Left ventricle myocardium inferior (tissue), 1 donor: ENCODE measurements at places on chromosomes 3 and 15. TPM values are rescaled to one million over a fixed set of nuclear protein-coding genes. Genes with fewer than 3 reads are reported as not detected.

GRCh38 chr15:98794211-98794610 is 145.9 kb downstream of the IGF1R start:
- no peak for DNase-seq

GRCh38 chr15:81948751-81949150 is 97.1 kb downstream of the MEX3B start:
- no peak for DNase-seq

DNA sequence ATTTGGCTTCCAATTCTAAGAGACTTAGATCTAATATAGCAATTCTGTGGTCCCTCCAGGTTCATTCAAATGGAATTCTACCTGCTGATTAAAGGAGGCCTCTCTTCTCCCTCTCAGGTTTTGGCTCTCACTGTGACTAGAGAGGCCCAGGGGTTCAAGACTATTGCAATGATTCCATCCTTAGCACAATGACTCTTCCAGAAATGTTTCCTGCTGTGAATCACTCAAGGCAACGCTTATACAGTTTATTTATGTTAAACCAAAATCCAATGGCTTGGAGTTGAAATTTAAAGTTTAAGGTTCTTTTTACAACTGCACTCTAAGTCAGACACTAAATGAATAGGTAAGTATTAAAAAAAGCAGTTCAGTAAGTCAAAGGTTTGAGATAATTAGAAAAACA is 39.9 kb downstream of the IFT57 start:
- no peak for DNase-seq

The DUOXA2 gene
- total RNA-seq: not detected

DNA sequence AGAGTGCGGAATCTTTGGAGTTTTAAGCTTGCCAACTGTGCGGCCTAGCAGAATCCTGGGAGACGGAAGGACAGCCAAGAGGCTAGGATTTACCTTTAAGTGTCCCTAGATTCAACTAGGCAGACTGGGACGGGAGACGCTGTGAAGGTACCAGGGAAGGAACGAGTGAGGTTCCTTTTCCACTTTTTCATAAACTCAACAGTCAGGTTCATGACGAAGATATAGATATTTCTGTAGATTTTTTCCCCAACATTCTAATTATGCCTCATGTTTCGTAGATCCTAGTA is 564 bp upstream of the GABPB1 start:
- no peak for DNase-seq

The TRIM59 gene
- total RNA-seq: 0.77 TPM

DNA sequence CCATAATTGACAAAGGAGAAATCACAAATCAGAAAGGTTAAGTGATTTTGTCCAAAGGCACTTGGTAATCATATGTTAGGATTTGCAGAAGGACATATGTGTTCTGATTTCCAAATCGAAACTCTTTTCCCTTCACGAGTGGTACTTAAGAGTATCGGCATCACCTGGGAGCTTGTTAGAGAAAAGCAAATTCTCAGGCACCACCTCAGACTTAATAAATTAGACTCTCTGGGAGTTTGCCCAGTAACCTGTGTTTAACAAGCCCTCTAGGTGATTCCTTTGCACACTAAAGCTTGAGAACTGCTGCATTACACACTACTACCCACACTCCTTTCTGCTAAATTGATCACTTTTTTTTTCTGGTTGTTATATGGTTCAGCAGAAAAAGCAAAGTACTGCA is 116.2 kb downstream of the SERPINI1 start:
- no peak for DNase-seq

DNA sequence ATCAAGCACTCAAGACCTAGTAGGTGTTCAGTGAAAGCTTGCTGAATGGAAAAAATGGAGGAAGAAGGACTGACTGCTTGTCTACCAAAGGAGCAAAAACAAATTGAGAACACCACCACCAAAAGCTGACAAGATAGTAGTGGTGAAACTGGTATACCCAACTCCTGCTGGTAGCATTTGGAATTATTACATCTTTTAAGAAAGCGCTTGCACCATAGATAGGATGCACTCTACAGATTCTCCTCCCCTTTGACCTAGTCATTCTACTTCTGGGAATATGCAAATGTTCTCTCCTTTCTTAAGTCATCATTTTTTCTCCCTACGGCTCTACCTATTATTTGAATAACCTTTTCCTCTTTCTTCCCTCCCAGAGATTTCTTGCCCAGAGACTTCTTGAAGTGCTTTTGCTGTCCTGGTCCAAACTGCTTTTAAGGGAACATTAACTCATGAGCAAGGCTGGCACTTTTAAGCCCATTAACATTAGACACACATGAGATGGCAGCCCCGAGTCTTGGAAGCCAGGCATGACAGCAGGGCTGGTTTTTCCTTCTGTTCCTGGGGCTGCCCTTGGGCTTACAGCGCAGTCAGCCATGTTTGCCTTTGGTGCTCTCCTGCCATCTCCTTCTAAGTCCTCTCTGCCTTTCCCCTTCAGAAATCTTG is 75.0 kb upstream of the TLE3 start:
- DNase-seq: no peak

The UCN2 gene
- 0.19 TPM for total RNA-seq

GRCh38 chr3:161915418-161915750 is 418.8 kb downstream of the OTOL1 start:
- DNase-seq: no peak

DNA sequence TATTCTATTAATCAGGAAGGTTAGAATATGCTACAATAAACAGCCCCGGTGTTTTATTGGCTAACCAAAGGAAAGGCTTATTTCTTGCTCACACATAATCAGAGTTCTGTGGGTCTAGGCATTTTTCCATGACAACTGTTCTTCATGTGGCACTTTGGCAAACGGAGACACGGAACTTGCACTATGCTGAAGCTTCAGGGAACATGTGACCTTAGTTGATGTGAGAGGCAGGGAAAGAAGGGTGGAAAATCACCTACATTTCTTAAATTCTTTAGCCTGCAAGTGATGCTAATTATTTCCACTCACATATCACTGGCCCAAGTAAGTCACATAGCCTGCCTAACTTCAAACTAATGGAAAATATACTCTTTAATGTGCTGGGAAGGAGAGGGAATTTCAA is 344.6 kb downstream of the SV2B start:
- no peak for DNase-seq

GRCh38 chr3:115286529-115287197 is 139.6 kb upstream of the ZBTB20 start:
- no peak for DNase-seq

DNA sequence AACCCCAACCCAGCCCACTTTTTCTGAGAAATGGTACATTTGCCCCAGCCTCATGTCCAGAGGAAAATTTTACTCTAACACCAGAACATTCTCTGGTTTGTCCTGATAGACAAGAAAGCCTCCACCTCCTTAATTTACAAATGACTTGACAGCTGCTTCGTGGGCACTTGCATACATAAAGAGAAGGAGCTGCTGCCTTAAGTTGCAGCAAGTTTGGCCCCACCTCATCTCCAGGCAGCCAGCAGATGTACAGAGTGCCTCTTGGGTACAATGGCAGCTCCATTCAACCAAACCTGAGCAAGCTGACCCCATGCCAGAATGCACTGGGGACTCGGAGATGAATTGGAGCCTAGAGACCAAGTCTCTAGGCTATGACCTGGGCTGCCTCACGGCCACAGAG is 6.2 kb upstream of the H1-8 start:
- no peak for DNase-seq

DNA sequence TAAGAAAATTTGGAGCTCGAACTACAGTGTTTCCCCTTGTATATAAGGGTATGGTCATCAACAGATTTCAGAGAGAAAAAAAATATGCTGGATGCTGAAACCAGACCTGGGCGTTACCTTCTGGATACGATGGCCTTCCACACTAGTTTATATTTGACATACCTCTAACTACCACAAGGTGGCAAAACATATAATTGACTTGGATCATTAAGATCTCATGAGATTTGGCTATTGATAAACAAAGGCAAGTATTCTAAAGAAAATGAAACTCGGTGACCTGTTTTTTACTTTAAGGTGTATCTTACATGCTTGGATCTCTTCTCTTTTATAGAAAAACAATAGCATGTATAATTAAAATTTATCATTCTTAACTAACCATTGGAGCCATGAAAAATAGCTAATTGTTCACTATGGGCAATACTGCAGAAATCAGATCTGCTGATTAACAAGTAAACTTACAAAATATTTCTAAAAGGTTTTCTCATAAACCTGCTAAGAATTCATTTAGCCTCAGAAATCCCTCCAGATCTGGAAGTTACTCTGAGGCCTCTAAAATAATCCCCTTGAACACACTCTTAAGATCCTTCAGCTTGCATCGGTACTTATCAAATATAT is 300.6 kb upstream of the KCNH8 start:
- no peak for DNase-seq

- DNase-seq: peak; percentile 33
Observed at GRCh38 chr3:129228891-129229585, 20.4 kb upstream of the COPG1 start.

DNA sequence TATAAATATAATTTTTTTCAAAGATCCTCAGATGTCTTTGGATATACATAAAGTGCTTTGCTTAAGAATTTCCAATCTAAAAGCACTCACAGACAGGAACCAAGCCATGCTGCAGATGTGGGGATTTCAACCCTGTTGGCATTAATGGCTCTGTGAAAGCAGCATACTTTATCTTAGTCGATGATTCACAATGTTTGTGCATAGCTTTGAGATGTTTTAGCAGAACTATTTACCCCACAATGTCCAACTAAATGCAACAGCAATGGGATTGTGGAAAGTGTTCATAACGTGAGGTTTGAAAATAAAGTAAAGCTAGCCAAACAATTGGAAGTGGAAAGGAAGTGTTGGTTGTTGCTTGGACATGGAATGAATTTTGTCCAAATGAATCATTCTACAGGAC is 371.4 kb downstream of the SOX2 start:
- DNase-seq: no peak

GRCh38 chr3:172033396-172033795 is 6.0 kb upstream of the FNDC3B start:
- DNase-seq: no peak

DNA sequence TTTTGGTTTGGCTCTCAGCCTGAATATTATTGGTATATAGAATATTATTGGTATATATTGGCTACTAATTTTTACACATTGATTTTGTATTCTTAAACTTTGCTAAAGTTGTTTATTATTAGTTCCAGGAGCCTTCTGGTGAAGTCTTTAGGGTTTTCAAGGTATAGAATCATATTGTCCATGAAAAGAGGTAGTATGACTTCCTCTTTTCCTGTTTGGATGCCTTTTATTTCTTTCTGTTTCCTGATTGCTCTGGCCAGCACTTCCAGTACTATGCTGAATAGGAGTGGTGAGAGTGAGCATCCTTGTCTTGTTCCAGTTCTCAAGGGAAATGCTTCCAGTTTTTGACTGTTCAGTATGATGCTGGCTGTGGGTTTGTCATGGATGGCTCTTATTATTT is 107.3 kb upstream of the LIPC start:
- DNase-seq: no peak

The ASB14 gene
- 23.3 TPM for total RNA-seq

DNA sequence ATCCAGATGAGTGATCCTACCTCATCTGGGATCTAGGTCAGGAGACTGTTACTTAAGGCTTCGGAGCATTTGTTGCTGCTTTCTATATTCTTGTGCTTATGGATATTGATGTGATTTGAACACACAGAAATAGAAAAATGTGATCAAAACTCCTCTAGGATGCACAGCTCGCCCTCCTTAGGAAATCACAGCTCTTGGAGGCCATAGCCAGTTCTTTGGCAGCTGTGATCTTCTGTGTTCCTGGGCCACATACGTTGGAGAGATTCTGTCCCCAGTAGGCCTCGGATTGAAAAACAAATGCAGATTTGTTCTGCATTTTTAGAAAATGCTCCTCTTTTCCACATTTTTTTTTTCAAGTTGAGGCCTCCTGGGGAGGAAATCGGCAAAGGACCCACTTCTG is 437.4 kb upstream of the THBS1 start:
- DNase-seq: no peak

The NRROS gene
- total RNA-seq: 2.4 TPM

GRCh38 chr3:152317956-152318355 is 49.2 kb downstream of the MBNL1 start:
- DNase-seq: no peak

The GOLGA6B gene
- total RNA-seq: not detected

The OR5K2 gene
- not detected for total RNA-seq

GRCh38 chr3:58116985-58117384 is 93.8 kb downstream of the DNASE1L3 start:
- no peak for DNase-seq

The ACOX2 gene
- total RNA-seq: 37.2 TPM

DNA sequence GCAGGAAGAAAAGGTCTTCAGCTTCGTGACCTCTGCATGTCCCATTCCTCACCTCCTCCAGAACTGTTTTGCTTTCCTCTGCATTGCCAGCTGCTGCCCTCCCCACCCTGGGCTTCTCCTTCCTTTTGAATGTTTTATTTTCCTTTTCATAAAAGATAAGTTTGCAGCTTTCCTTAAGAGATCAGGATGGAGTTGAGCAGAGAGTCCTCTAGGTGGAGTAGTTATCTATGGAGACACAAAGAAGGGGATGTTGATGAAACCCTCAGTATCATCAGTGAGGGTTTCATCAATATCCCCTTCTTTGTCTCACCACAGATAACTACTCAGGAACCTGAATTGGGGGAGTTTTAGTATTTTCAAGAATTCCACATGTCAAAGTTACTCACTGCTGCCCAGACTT is 19.0 kb upstream of the SLC25A36 start:
- no peak for DNase-seq

DNA sequence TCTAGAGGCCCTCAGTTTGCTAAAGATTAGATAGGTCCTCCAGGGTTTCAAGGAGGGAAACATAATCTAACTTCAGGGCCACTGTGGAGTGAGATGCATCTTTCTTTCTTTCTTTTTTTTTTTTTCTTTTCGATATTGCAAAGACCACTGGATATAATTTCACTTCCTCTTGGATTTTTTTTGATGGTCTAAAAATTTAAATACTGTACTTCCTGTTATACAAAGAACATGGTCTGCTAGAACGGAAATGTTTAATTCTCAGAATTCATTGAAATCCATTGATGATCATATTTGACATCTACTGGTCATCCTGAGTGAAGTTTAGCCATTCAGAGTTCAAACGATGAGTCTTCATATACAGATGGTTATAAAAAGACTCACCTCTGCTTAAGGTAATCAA is 808.8 kb upstream of the LMCD1 start:
- no peak for DNase-seq

The DNAJC17 gene
- 16.0 TPM for total RNA-seq

The PCOLCE2 gene
- 74.3 TPM for total RNA-seq

- DNase-seq: no peak
Observed at GRCh38 chr3:107426223-107426622, 49.0 kb downstream of the CCDC54 start.

The OR5K1 gene
- total RNA-seq: not detected

The MESP2 gene
- total RNA-seq: 0.27 TPM

DNA sequence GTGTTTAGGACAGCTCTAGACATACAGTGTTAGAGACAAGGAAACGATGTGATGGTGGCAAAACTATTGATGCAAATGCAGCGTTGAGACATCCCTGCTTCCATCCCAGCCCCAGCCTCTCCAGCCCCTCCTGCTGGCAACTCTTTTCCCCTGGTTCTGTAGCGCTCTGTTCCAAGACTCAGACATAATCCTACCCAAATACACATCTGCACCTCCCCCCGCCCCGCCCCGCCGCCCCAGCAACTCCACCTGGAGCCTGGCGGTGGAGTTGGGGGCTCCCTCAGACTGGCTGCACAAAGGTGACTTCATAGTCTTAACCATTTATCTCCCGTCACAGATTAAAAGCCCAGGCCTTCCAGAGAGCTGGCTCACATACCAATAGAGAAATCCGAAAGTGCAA is 7.2 kb upstream of the SEC22A start:
- DNase-seq: no peak

GRCh38 chr3:168968609-168969008 is 694.9 kb downstream of the MECOM start:
- no peak for DNase-seq

- no peak for DNase-seq
Observed at GRCh38 chr3:126082362-126083137, 1.4 kb downstream of the SLC41A3 start.

- no peak for DNase-seq
Observed at GRCh38 chr15:51285399-51285798, 53.0 kb downstream of the CYP19A1 start.
